ENCODE measurements at places on chromosomes 7 and 10.

DNA sequence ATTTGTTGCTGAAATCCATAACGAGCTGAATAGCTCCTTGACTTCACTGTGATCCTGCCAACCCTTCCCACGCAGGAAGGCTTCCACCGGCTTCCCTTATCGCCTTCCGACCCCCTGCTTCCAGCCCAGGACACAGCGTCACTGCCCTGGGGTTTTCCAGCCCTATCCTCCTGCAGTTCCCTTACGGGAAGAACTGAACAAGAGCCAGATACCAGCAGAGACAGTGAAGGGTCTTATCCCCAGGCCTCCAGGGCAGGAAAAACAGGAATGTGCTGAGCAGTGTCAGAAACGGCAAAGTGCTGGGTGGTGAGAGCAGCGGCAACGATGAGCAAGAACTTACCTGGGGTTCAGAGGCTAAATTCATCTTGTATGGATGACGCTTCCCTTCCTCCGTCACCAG lies 22.4 kb downstream of the PDLIM1 start:
- DNase-seq: no peak

DNA sequence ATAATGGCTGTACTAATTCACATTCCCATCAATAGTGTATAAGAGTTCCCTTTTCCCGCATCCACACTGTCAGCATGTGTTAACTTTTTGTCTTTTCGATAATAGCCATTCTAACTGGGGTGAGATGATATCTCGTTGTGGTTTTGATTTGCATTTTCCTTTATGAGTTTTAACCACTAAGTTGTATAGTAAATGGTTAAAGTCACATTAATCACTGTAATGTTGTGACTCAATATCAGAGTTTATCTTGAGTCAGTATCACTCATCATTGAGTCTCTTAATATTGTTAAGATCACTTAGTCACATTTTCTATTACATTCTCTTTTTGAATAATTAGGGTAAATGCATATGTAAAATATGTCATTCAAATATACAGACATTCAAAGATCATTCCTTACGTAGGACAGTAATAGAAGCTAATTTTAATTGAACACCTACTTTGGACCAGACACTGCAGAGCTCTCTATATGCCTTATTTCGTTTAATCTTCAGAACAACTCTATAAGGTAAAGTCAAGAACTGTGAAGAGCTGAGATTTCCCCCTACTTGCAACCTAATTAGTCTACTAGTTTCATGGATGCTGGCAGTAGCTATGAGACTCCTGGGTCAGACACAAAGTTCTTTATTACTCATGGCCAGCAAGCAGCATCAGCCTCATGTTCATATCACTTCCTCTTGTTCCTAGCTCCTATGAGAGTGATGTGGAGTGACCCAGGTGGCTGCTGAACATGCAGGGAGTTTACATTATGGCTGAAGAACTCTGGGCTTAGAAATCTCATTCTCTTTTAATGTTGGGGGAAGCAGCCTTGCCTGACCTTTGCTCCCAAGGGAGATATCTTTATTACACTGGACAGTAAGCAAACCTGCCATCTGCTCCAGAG lies 30.5 kb downstream of the CREB5 start:
- no peak for DNase-seq

GRCh38 chr10:74799721-74800221 lies 26.6 kb upstream of the KAT6B start:
- DNase-seq: no peak

DNA sequence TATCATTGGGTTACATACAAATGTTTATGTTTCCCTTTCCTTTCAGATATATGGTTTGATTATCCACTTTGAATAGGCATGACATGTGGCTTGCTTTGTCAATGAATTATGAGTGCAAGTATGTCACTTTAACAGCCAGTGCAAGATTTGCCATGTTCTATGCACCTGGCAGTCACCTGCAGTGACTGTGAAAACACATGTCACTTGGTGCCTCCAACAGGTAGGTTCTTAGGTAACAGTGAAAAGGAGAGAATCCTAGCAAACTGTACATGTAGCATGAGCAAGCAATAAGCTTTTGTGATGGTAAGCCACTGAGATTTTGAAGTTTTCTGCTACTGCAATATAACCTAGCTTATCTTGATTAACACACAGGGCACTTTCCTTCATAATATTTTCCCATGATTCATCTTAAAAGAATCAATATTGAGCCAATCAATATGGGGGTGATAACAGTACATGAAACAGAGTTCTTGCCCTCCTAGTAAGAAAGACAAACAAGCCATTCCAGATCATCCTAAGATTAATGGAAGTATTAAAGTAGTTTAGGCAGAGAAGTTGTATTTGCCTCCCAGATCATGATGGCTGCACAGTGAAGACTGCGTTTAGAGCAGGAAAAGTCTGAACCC lies 7.9 kb upstream of the RALA start:
- DNase-seq: no peak

DNA sequence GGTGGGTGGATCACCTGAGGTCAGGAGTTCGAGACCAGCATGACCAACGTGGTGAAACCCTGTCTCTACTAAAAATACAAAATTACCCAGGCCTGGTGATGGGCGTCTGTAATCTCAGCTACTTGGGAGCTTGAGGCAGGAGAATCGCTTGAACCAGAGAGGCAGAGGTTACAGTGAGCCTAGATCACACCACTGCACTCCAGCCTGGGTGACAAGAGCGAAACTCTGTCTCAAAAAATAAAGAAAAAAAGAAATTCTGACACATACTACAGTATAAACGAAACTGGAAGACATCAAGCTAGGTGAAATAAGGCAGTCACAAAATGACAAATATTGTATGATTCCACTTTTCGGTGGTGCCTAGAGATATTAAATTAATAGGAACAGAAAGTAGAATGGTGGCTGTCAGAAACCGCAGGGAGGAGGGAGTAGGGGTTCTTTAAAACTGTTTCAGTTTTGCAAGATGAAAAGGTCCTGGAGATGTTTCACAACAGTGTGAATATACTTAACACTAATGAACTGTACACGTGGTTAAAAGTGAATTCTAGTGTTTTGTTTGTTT lies 23.2 kb downstream of the PILRA start:
- DNase-seq: peak; percentile 23

GRCh38 chr7:146956853-146957252 lies 840.3 kb downstream of the CNTNAP2 start:
- no peak for DNase-seq

- DNase-seq: peak; percentile 39
These were observed 32.8 kb downstream of the NOD1 start for GRCh38 chr7:30445770-30446169.

DNA sequence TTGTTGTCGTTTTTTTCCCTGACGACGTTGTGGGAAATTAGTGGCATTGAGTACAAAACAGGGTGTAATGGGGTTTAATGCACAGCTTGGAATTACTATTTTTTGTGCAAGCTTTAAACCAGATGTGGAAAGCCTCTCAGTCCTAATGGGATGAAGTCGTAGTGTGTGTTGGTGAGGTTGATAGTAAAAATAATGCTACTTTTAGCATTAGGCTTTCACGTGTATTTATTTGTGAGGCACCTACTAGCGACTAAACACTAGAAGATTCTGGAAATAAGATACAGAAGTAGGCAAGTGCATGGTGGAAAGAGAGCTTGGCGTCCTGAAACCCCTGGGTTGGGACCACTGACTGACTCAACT lies 588 bp upstream of the ORC5 start:
- no peak for DNase-seq

DNA sequence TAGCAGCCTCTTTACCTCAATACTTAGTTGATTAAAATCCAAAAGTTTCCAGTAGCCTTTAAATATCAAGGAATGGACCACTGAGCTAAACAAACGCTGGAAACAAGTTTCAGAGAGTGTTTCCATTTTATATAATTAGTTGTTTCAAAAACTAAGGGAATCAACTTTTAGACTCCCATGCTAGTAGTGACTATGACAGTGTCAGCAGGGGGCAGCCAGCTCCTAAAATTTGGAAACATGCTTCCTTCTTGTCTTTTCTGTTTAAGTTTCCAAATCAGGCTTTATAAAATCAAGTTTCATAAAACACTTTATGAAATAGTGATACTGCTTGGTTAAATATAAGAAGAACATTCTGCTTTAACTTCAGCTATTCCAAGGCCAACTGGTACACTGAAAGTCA lies 138.2 kb upstream of the TMEM229A start:
- DNase-seq: no peak

- no peak for DNase-seq
These were observed 84.9 kb downstream of the CHRM2 start for GRCh38 chr7:136953386-136953785.

DNA sequence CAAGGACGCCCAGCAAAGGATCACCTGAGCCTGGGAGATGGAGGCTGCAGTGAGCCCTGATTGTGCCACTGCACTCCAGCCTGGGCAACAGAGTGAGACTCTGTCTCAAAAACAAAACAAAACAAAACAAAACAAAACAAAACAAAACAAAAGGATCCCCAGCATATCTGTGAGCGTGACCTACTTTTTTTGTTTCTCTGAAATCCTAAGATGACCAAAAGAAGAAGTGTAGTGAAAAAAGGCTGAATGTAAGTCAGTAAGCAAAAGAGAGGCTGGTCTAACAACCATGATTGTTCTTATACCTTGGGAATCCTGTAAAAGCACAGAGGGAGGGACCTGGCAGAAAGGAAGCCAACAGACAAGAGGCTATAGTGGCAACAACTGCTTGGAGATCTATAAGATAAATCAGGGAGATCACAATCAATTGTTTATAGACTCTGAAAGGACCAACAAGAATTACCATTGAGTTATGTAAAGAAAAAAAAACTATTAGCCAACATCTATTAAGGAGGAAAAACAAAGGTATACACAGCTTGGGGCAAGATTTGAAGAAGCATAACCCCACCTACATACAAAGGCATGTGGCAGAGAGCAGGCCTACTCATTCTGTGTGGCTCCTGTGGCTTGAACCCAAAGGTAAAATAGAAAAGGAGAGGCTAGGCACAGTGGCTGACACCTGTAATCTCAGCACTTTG lies 255.2 kb upstream of the KLF14 start:
- no peak for DNase-seq

DNA sequence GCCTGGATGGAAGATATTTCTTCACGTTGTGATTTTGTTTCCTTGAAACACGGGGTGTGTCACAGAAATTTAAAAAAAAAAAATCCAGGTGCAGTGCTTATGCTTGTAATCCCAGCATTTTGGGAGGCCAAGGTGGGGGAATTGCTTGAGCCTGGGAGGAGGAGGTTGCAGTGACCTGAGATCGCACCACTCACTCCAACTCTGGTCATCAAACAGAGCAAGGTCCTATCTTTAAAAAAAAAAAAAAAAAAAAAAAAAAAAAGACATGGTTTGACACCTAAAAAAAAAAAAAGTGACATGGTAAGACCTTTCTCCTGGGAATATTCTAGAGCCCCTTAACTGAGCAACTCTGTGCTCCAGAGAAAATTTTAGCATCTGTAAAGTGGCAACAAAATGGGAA lies 9.0 kb upstream of the LRRC4 start:
- no peak for DNase-seq

- no peak for DNase-seq
These were observed 71.8 kb downstream of the AFAP1L2 start for GRCh38 chr10:114332301-114333192.

- peak; percentile 64 for DNase-seq
These were observed 38.5 kb upstream of the MKRN1 start for GRCh38 chr7:140517546-140518369.

- DNase-seq: no peak
These were observed 139.7 kb upstream of the TMEM72 start for GRCh38 chr10:44771233-44771995.

DNA sequence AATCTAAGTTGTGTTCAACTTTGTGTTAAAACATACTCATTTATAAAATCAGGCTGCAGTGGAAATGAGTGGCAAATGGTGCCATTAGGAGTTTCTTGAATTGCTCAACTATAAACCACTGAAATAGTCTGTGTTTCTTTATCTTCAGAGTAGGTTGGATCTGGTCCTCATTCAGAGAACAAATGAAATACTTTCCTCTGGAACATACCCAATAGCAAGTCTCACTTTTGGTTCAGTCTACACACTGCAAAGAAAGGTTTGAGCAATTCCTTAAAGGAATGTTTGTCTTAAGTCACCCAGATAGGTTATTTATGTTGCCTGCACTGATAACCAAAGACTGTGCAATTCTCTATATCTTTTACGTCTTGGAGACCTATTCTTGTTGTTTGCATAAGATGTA lies 62.5 kb downstream of the ABCB4 start:
- DNase-seq: no peak

GRCh38 chr10:79101560-79102497 lies 33.1 kb downstream of the ZMIZ1 start:
- no peak for DNase-seq

- DNase-seq: no peak
These were observed 77.6 kb downstream of the CLRN3 start for GRCh38 chr10:127815147-127815546.

DNA sequence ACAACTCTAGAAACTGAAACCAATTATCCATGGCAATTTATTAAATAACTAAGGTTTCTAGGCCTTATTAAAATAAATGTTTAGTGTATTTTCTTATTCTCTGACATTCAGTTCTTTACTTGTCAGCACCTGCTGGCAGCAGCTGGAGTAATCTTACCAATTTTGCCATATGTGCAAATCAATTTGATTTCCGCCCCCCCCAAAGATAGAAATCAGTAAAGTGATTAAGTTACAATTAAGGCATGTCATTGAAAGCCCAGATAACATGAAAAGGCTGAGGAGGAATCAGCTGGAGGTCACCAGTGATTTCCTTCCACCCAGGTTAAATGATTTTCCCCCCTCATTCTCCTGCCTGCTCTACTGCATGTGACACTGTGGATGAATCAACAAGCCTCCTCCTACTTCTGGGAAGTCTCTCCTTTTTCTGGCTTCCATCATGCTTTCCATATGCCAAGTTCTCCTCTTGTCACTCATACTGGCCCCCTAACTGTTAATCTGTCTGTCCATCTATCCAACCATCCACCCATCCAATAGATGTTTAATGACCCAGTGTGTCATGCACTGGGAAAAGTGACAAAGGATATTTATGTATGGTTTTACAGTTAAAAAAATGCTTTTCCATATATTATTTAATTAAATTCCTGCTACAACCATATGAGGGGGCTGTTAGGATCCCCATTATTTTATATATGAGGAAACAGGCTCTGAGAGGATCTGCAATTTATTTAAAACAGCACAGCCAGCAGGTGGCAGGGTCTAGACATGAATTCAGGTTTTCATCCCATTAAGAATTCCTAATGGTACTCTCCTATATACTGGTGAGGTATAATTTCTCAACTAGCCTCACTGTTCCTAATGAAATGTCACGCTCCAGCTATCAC lies 116.5 kb downstream of the ATXN7L1 start:
- DNase-seq: peak; percentile 15

DNA sequence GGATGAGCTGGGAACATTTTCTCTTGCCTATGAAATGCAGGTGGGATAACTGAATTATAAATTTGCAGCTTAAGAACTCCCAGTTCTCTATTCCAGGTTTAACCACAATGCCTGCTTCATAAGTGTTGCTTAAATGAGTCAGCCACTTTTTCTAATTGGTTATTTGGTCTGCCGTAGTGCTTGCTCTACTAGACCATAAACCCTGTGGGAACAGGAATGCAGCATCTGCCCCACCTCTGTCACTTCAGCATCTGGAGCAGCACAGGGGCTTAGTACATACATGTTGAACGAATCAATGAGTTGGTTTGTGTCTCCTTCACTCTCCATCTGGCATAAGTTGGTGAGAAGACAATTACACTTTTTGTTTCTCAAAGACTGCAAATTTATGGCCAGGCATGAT lies 95.2 kb upstream of the PTER start:
- no peak for DNase-seq

GRCh38 chr7:8628656-8629055 lies 195.2 kb downstream of the NXPH1 start:
- DNase-seq: no peak

Measured in stimulated activated CD4-positive, alpha-beta T cell treated with anti-CD3 and anti-CD28 coated beads, Interleukin-12 subunit alpha, Interleukin-12 subunit beta, amount 100 ng/mL, for 4 hours (primary cell).